ENCODE measurements at places on chromosomes 6 and 20. TPM values are rescaled to one million over a fixed set of nuclear protein-coding genes. Genes with fewer than 3 reads are reported as not detected.

The RNF39 gene
- total RNA-seq, result 0.26 TPM

GRCh38 chr6:88513920-88514319 lies 347.8 kb upstream of the CNR1 start:
- H3K4me3 ChIP-seq, result no peak overlapping the region
- no peaks in the 10 kb centered on the region for H3K4me1 ChIP-seq
- no peak overlapping the region for H3K27ac ChIP-seq
- no peaks in the 10 kb centered on the region for H3K36me3 ChIP-seq
- H3K27me3 ChIP-seq, result no peaks in the 10 kb centered on the region
- no peak for DNase-seq

DNA sequence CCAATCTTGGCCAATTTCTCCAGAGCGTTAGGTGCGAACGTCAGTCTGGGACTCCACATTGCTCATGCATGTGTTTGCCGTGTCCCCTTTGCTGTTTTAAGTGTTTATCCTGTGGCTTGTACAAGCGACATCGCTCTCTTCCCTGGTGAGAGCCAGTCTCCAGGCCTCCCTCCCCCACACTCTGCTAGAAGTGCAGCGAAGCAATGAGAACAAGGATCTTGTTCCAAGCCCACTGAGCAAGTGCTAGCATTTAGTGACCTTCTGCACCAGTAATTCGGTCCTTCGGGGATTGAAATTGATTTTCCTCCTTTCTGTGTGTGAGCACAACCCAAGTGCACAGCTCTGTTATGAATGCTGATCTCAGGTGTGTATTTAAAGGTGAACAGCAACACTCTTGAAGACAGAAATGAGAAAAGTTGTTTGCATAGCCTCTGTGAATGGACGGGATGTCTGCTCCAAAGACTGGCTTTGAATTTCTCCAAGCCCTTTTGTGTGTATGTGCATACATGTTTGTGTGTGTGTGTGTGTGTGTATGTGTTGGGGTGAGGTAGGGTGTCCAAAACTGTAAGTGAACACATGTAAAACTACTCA lies 29.0 kb downstream of the CD83 start:
- no peak for DNase-seq
- no peaks in the 10 kb centered on the region for H3K4me1 ChIP-seq
- H3K27me3 ChIP-seq, result no peaks in the 10 kb centered on the region
- H3K36me3 ChIP-seq, result no peaks in the 10 kb centered on the region
- no peak overlapping the region for H3K4me3 ChIP-seq

GRCh38 chr6:111439171-111439570 lies 43.8 kb downstream of the REV3L start:
- H3K27ac ChIP-seq, result no peak overlapping the region
- no peaks in the 10 kb centered on the region for H3K4me1 ChIP-seq
- no peaks in the 10 kb centered on the region for H3K36me3 ChIP-seq
- no peak for DNase-seq

GRCh38 chr6:125175466-125176048 lies 22.0 kb downstream of the TPD52L1 start:
- no peaks in the 10 kb centered on the region for H3K4me1 ChIP-seq
- no peak for DNase-seq
- no peaks in the 10 kb centered on the region for H3K27me3 ChIP-seq
- H3K4me3 ChIP-seq, result no peak overlapping the region
- no peaks in the 10 kb centered on the region for H3K36me3 ChIP-seq
- H3K27ac ChIP-seq, result no peak overlapping the region

DNA sequence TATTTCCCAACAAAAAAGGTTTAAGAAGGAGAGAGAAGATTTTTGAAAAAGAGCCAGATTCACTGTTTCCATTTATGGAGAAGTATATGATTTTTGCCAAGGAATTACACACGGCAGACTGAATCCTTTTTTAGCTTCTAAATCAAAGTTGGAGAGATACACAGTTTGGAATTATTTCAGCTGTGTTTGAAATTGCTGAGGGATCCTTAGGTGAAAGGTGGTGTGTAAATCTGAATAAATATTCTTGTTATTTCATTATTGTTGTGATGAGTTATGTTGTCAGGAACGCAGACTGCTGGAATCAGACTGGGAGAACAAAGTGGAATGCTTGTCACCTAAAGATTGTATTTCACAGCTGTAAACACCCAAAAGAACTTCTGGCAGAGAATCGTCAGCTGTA lies 168.5 kb upstream of the AKIRIN2 start:
- H3K27ac ChIP-seq, result no peak overlapping the region
- H3K36me3 ChIP-seq, result no peaks in the 10 kb centered on the region
- H3K27me3 ChIP-seq, result no peaks in the 10 kb centered on the region

GRCh38 chr6:72461144-72461543 lies 160.7 kb upstream of the KCNQ5 start:
- H3K4me3 ChIP-seq, result no peak overlapping the region
- H3K27ac ChIP-seq, result no peak overlapping the region
- DNase-seq, result no peak
- no peaks in the 10 kb centered on the region for H3K27me3 ChIP-seq
- H3K4me1 ChIP-seq, result no peaks in the 10 kb centered on the region
- H3K36me3 ChIP-seq, result no peaks in the 10 kb centered on the region

DNA sequence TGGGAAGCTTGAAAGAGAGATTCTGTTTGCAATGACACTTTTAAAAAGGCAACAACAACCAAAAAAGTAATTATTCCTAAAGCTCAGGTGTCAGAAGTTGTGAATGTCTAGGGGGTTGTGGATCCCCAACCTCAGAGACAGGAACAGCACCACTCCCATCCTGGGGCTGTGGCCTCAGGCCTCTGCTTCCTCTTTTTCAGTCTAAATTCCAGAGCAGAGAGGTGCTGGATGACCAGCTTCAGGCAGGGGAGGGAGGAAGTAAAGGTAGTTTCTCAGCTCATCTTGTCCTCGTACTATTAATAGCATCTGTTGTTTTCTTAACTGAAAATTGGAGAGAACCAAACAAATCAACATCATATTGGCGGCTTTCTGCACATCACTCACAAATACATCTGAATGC lies 8.3 kb downstream of the NT5E start:
- H3K36me3 ChIP-seq, result no peaks in the 10 kb centered on the region
- H3K27me3 ChIP-seq, result no peaks in the 10 kb centered on the region
- no peak for DNase-seq
- H3K4me1 ChIP-seq, result peaks cover 22% of the 10 kb centered on the region
- H3K27ac ChIP-seq, result no peak overlapping the region
- no peak overlapping the region for H3K4me3 ChIP-seq

DNA sequence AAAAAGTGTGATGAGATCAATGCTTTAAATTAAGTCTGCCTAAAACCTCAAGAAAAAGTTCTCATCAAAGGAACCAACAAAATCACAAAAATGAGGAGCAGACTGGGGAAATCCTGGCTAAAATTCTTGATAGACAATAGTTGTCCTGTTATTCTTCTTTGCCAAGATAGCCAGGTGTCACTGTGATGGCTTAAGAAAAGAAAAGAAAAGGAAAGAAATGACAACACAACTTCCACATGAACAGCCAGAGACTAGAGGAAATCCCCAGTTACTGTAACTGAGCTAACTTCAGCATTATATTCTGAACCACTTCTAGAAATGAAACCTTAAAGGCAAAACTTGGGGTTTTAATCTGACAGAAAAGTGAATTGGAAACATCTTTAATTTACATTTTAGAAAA lies 129.6 kb downstream of the CD24 start:
- H3K27ac ChIP-seq, result no peak overlapping the region
- no peaks in the 10 kb centered on the region for H3K27me3 ChIP-seq
- no peaks in the 10 kb centered on the region for H3K4me1 ChIP-seq
- no peak for DNase-seq
- no peaks in the 10 kb centered on the region for H3K36me3 ChIP-seq

GRCh38 chr6:25002326-25003091 lies 66.7 kb upstream of the RIPOR2 start:
- no peak overlapping the region for H3K27ac ChIP-seq
- DNase-seq, result no peak
- H3K4me1 ChIP-seq, result no peaks in the 10 kb centered on the region
- H3K36me3 ChIP-seq, result no peaks in the 10 kb centered on the region
